NCI-H446 treated with DMSO at 0.1 percent for 48 hours (cell line): ENCODE measurements at places on chromosomes 5 and 9.

DNA sequence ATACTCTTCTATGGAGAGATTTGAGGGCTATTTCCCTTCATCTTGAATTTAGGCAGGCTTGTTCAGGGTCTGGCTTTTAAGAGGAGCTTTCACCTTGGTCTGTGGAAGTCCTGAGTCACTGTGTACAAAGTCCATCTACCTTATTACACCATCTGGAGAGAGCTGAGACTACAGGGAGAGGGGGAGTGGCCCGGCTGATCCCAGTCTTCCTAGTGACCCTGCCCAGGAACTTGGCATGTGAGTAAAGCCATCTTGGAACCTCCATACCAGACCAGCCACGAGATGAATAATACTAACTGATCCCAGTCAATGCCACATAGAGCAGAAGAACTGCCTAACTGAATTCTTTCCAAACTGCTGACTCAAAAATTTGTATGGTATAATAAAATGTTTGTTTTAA is 8.4 kb upstream of the IL6ST start:
- no peak for DNase-seq

DNA sequence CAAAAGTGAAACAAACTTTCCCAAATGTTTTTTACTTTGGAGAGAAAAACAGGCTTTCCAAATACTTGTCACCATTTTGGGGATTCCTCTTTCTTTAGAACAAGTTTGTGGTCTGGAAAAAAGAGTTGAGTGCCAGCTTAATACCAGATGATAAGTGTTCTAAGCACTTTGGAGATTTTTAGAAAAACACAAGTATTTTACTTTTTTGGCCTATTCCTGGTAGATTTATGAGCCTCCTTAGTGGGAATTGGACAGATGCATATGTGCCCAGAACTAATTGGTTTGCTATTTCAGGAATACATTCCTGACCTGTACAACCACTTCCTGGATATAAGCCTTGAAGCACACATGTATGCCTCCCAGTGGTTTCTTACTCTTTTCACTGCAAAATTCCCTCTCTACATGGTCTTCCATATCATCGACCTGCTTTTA is 40.5 kb downstream of the GPR21 start:
- no peak for DNase-seq

- no peak for DNase-seq
Observed at GRCh38 chr5:159095866-159096242, 3.9 kb downstream of the EBF1 start.

GRCh38 chr5:65151614-65152013 is 330.1 kb downstream of the ADAMTS6 start:
- DNase-seq: no peak

DNA sequence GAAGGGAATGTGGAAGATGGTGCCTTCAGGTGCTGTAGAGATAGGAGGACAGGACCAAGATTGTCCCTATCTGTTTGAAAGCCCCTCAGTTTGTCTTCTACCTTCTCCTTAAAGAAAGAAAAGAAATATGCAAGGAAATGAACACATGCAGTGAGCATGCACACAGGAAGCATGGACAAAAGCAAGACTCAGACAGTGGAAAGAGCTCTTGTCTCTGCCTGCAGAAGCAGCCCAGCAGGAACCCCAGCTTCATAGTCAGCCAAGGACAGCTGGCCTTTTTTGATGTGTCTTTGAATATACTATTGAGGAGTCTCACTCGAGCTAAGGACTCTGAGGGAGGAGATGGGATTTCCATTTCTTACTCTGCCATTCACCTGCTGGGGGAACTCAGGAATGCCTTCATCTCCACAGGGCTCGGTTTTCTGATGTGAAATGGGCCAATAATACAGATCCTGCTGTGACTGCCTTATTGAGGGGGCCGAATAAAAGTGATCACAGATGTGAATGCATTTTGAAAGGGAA is 132.5 kb upstream of the ADRA1B start:
- DNase-seq: no peak
